ENCODE measurements at places on chromosomes 13 and 19. TPM values are rescaled to one million over a fixed set of nuclear protein-coding genes. Genes with fewer than 3 reads are reported as not detected.

GRCh38 chr13:34278780-34279179 lies 460.8 kb downstream of the RFC3 start:
- no peak for DNase-seq

GRCh38 chr13:91785431-91786119 lies 387.2 kb downstream of the GPC5 start:
- no peak for DNase-seq

DNA sequence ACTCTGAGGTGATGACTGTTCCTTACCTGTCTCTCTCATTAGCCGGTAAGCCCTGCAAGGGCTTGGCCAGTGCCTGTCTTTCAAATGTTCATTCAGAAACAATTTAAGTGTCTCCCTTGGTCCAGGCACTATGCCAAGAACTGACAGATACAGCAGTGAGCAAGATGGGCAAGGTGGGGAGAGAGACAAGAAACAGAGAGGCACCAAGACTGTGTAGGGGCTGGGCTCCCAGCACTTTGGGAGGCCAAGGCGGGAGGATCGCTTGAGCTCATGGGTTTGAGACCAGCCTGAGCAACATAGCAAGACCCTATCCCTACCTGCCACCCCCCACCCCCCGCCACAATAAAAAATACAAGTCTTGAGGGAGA lies 1.3 kb upstream of the CCNE1 start:
- DNase-seq: peak; percentile 63

GRCh38 chr19:6616011-6616410 lies 25.1 kb upstream of the CD70 start:
- DNase-seq: no peak

DNA sequence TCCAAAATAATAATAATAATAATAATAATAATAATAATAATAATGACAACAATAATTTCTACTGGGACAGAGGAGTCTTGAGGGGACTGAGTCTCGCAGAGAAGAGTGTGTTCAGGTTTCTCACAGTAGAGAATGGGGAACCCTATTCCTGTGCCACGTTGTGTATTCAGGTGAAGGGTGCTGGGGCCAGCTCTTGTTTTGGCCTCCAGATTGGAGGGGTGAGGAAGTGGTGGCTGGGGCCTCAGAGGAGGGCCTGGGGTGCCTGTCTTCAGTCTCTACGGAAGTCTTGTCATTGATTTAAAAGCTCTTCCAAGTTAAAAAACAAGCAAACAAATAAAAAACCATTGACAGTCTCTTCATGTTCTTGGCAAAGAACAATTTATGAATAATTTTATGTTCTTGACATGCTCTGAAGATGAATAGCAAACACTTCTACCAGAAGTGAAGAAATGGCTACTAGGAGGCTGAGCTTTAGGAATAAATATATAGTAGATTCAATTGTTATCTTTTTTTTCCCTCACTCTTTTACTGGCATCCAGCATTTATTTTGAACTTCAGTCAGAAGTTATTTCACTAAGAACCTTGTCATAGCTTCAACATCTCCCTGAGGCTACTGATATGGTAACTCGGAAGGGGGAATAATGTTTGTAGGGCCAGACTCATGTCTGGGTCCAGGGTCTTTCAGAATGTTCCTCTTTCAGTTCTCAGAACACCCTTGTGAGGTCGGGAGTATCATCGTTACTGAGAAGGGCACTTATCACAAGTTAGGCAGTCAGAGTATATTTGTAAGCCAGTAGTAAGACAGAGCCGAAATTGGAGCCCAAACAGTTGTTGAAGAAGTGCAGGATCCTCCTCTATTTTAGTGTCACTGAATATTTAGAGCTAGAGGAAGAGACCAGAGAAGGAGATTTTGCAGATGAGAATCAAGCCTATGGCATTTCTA lies 13.1 kb downstream of the LRCH1 start:
- DNase-seq: peak; percentile 38

The COG6 gene
- total RNA-seq: 30.9 TPM

The TNNI3 gene
- total RNA-seq: 0.80 TPM

The SPACA4 gene
- total RNA-seq: not detected

The ZNF737 gene
- 14.1 TPM for total RNA-seq

The NLRP13 gene
- total RNA-seq: not detected

The XRCC1 gene
- 27.7 TPM for total RNA-seq

All from muscle of leg (tissue), 16 donors.